ENCODE measurements at places on chromosomes 1 and 21.

GRCh38 chr1:153880962-153881361 is 41.8 kb downstream of the GATAD2B start:
- DNase-seq = no peak

DNA sequence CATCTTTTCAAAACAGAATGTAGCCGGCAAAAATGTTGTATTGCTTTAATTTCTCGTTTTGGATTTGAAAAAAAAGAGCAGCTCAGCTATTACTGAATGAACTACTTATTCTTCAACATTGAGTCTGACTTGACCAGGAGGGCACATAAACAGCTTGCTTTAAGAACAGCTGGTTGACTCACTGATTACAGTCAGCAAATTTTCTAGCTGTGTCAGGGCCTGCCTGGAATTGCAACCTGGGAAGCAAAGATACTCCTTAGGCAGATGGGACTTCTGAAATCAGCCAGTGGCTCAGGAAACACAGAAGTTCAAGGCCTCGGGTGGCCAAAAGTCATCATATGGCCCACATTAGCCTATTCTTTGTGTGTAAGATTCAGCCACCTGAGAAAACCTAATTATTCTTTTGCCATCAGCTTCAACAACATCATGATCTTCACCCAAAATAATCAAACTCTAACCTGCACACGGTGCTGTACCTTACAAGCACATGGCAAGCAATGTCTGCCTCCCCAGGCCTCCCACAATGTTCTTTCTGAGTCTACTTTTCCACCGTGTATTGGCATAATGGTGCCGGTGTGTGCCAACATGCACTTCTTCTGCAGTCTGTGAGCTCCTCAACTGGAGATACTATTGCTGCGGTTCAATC is 307.2 kb downstream of the HHIPL2 start:
- no peak for DNase-seq

DNA sequence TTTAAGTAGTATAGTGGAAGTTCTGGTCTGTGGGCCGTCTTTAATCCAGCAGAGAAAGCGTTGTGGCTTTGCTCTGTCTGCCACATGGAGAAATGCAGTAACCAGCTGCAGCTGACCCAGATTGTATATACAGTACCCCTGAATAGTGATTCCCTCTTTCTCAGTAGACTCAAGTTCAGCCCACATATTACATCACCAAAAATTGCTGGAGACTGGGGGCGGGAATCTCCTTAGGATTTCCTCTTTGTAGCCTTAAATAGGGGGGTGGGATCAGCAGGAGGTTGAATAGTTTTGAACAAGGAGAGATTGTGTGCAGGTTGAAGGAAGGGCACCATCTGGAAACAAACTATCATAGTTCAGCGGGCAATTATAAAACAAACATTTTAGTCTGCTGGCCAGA is at the start of gene ANGPTL1:
Gene ANGPTL1, minus strand, starts transcription at position 134 of the 400 bp plus-strand sequence. CDS start 5,301 bp downstream, outside the sequence.
- peak; percentile 45 for DNase-seq

DNA sequence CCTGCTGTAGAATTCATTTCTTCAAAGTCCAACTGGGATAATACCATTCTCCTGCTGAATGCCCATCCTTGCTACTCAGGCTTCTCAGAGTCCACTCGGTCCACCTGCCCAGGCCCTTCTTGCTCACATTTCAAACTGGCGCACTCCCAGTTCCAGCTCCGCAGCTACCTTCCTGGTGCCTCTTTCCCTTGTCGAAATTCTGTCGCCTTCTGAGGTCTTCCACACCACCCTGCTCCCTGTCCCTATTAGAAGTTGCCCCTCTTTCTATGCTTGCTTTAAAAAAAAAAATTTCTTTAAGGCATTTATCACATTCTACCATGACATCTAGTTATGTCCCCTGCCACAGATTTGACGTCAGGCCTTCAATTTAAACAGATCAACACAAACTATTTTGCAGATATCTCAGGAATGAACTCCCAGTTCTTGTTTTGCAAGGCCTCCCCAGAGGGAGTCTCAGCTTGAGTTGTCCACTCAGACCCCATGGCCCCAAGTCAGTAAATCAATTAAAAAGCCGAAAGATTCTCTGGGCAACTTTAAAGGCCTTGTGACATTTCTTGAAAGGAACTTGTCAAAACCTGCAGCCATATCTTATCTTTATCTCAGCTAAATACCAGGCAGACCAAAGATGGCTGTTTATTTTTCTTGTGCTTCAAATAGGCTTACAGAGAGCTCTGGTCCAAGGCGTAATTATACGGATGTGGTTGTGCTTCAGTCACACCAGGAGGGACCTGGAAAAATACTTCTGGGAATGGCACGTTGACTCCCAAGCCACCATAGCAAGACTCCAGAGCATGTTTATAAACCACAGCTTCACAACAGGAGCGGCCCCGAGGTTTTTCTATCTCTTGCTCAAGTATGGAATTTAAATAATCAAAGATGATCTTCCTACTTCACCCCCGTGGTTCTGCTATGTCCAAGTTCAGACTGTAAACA is 2.2 kb downstream of the FAM89A start:
- DNase-seq = no peak

- no peak for DNase-seq
These were observed 36.6 kb downstream of the UBASH3A start for GRCh38 chr21:42440187-42440792.

DNA sequence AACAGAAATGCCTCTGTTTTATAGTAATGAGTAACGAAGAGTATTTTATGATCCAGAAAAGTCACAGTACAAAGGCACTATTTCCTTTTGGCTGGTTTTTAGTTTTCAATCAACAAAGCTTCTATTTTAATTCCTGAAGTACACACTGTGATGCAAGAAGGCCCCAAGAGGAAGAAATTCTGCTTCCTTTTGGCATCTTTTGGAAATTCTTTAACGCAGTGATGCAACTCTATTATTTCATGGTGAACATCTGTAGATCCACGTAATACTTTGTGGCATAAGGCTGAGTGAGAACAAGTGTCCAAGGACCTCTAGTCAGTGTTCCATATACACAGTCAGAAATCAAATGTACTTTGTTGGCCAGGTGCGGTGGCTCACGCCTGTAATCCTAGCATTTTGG is 137.5 kb downstream of the TGFB2 start:
- no peak for DNase-seq

DNA sequence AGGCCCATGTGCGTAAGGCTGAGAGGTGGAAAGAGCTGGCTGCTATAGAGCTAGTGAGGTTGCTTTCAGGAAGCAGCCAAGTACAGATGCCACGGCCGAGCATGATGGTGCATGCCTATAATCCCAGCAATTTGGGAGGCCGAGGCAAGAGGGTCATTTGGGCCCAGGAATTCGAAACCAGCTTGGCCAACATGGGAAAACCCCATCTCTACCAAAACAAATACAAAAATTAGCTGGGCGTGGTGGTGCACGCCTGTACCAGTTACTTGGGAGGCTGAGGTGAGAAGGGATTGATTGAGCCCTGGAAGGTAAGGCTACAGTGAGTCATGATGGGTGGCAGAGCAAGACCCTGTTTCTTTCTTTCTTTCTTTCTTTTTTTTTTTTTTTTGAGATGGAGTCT is 2.7 kb downstream of the CCDC24 start:
- DNase-seq = no peak

DNA sequence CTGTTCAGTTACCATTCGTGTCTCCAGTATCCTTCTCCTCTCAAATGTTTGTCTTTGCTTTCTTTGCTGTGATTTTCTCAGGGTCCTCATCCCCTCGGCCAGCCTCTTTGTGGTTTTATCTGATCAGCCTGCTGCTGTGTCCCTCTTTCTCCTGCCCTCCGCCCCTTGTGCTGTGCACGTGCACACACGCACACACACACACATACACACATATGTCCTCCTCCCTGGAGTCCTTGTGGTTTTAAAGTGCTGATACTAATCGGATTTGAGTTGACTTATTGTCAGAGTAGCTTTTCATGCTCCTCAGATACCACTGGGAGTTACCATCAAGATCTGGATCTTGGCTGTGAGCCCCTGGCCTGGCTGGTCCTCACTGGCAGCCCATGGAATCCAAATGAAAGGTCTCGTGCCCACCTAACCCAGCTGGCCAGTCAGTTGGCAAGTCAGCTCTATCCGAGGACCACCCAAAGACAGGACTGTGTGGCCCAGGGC is 34.1 kb downstream of the QSOX1 start:
- DNase-seq = no peak

GRCh38 chr1:196229546-196229945 is 378.7 kb downstream of the KCNT2 start:
- no peak for DNase-seq

DNA sequence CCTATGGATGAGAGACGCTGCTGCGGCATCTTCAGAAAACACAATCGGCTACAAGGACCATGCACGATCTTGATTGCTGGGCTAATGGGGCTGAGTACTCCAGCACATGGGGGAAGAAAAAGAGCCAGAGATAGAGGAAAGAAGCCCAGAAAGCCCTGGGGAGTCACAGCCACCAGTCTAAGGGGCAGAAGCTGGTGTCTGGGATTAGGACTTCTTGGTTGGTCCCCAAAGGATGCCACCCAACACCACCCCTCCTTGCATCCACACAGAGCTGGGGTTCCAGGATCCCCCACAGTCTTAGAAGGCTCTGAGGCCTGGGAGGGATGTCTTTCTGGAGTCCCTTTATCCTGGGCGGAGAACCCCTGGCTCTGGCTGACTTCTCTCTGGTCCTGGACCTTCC is 98.4 kb upstream of the TARDBP start:
- DNase-seq = no peak

GRCh38 chr21:44090325-44090724 is 16.9 kb upstream of the PWP2 start:
- no peak for DNase-seq

- DNase-seq = no peak
These were observed 4.5 kb downstream of the PRAMEF12 start for GRCh38 chr1:12778061-12778460.

DNA sequence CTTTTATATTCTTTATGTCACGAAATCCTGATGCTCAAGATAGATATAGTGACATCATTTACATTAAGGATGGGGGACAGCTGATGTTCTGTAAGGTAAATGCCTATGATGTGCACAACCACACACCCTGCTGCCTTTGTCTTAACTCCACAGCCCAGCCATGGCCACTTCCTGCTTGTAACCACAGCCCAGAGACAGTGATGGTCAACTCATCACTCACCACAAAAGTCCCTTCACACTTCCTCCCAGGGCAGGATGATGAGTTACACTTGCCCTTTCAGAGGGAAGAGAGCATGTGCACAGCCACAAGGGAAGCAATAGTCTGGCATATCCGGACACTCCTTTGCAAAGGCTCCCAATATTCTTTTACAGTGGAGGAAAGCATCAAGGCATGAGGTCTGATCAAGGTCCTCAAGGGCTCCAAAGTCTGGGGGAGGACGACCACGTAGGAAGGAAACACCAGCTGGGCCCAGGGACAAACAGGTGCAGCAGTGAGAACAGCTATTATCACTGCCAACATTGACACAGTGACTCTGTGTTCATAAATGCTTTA is 53.8 kb downstream of the PLPP3 start:
- no peak for DNase-seq

- no peak for DNase-seq
These were observed 62.6 kb downstream of the SPAG17 start for GRCh38 chr1:118122234-118123004.

DNA sequence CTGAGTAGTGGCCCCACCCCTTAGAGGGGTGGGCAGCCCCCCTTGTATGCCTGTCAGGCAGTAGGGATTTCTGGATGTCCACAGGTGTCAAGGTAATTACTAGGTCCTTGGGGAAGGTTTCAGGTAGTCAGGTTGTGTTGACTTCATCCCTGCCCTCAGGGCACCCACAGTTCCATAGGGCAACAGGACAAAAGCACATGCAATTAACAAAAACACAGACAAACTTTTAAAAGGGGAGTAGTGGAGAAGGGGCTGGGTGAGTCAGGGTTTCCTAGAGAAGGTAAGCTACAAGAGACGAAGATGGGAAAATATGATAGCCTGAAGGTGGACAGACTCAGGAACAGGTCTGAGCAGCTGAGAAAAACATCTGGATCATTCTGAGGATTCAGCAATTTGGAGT is 14.1 kb downstream of the KRTCAP2 start:
- no peak for DNase-seq

DNA sequence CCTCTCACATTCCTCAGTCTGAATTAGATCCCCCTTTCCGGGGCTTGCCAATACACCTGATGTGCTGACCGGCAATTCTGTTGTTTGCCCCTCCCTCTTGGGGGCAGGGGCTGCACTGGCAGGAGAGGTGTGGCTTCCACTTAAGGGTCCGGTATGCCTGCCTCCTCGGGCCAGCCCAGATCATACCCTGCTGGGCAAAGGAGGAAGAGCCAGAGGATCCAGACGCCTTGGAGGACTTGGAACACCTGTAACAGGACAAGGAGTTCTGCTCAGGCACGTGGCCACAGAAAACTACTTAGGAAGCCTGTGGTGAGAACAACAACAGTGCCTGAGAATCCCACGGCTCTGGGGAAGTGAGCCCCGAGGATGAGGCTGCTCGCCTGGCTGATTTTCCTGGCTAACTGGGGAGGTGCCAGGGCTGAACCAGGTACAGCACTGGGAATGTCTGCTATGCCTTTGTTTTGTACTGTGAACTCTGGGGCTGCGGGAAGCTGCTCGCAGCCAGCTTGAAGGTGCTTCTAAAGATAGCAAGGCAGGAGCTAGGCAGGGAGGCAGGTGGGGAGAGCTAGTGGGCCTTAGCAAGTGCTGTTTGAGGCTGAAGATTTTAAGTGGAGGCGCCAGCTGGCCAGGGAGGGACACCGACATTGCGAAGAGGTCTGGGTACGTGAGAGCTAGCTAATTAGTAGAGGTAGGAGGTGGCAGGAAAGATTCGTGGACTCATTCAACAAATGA is at the start of gene SMPDL3B:
Gene SMPDL3B, plus strand, starts transcription at position 183 of the 732 bp plus-strand sequence. Its CDS starts 184 bp downstream, at position 367.
- peak; percentile 29 for DNase-seq

DNA sequence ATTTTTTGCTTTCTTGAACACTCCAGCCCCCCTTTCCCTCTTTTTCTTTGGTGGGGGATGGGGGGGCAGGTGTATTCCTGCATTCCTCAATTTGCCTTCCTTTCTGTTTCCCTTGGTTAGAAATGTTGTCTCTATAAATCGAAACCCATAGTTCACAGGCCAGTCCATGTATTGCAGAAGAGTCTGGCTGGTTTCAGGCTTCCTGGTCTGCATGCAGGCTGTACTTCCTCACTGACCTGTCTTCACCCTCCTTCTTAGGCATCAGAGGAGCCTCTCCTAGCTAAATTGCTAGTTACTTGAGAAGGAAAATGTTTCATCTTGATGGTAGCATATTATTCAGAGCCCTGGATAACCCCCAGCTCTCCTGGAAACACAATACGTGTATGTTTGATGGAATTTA is 140.0 kb downstream of the SPATA46 start:
- no peak for DNase-seq

GRCh38 chr1:21000245-21000594 is 176.5 kb downstream of the EIF4G3 start:
- DNase-seq = no peak

DNA sequence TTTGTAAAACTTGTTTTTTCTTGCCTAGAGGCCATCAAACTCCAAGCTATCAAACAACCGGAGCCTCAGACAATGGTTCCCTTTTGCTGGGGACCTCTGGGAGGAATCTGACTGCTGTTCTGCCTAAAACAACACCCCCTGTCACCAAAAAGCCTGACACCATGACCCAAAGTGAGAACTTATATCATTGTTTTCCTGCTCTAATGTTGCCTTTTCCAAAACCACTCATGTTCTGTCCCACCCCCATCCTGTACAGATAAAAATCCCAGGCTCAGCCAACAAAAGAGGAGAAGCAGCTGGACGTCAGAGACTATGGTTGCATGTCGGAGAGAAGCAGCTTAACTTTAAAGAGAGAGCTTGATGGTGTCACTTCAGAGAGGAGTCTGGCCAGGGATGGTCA is 327.2 kb upstream of the CXADR start:
- no peak for DNase-seq

- no peak for DNase-seq
These were observed 74.2 kb downstream of the SSBP3 start for GRCh38 chr1:54331843-54332463.

Measured in neuronal stem cell (in vitro differentiated cells).